ENCODE measurements at places on chromosomes 2 and 18.

DNA sequence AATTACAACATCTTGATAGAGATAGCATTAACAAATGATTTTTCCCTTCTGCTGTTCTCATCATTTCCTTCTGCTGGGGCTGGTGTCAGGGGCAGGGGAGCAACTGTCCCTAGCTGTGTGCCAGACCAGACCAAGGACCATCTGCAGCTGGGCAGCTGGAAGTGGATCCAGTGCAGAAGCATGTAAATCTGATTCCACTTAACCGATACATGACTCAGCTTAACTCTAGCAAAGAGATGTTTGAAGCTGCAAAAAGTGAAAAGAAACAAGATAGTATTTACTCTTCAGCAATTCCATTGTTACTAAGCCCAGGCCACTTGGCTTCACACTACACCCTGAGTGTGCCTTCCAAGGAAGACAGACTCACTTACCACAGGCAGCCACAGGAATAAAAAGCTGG is 151.1 kb downstream of the GALNT1 start:
- H3K27me3 ChIP-seq, result no peaks in the 10 kb centered on the region
- H3K27ac ChIP-seq, result no peak overlapping the region
- H3K4me1 ChIP-seq, result no peaks in the 10 kb centered on the region
- H3K4me3 ChIP-seq, result no peak overlapping the region

DNA sequence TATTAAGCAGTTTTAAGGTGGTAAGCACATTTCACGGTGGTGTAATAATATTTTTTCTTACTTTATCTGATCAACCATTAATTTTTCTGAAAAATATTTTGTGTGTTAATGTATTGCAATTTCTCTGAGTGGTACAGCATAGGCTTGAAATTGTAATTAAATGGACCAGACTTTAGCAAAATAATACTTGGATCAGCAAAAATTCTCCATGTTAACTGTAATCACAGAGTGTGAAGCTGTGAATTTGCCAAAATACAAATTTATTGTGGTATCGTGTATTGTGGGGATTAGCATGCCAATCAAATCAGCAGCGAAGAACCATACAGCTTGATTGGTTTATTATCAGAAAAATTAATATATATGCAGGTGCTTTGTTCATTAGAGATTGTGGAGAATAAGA is 1088.9 kb upstream of the GYPC start:
- no peak overlapping the region for H3K4me3 ChIP-seq
- H3K36me3 ChIP-seq, result no peaks in the 10 kb centered on the region
- H3K27me3 ChIP-seq, result no peaks in the 10 kb centered on the region
- no peak for DNase-seq
- H3K27ac ChIP-seq, result no peak overlapping the region

GRCh38 chr2:164522561-164522981 is 98.7 kb downstream of the GRB14 start:
- H3K27ac ChIP-seq, result no peak overlapping the region
- DNase-seq, result no peak
- no peaks in the 10 kb centered on the region for H3K36me3 ChIP-seq
- no peaks in the 10 kb centered on the region for H3K4me1 ChIP-seq

GRCh38 chr18:8095947-8096570 is 513.2 kb upstream of the RAB12 start:
- H3K4me3 ChIP-seq, result no peak overlapping the region
- DNase-seq, result no peak
- no peaks in the 10 kb centered on the region for H3K4me1 ChIP-seq
- no peaks in the 10 kb centered on the region for H3K27me3 ChIP-seq

GRCh38 chr2:75221862-75222261 is 22.5 kb upstream of the TACR1 start:
- H3K27ac ChIP-seq, result no peak overlapping the region
- H3K4me1 ChIP-seq, result no peaks in the 10 kb centered on the region
- no peaks in the 10 kb centered on the region for H3K36me3 ChIP-seq
- DNase-seq, result no peak
- H3K4me3 ChIP-seq, result no peak overlapping the region
